ENCODE measurements at places on chromosomes 5 and 9. TPM values are rescaled to one million over a fixed set of nuclear protein-coding genes. Genes with fewer than 3 reads are reported as not detected.
A peak's percentile ranks its signal among the peaks of the same experiment; 100 is the strongest.

DNA sequence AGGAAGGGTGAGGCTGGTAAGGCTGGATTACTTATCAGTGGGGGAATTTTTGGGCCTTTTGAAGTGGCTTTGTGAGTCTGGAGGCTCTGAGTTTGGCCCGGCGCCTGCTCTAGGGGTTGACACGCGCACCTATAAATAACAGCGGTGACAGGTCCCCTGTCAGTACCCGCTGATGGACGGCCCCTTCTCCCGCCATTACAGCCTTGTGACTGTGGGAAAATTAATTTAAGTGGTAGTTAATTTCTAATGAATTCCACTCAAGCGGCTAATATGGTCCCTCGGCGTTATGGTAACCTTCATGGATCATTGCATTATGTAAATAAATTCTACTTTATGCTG lies 16.5 kb downstream of the MRPL36 start:
- peak; percentile 51 for DNase-seq

ENTPD8 gene
- not detected for polyA plus RNA-seq

GRCh38 chr5:69492391-69492922 lies at the start of gene OCLN:
OCLN (plus strand) TSS chr5:69492790; CDS start chr5:69504245, 11,455 bp downstream.
- DNase-seq: no peak

- DNase-seq: no peak
Measured at GRCh38 chr9:137764981-137765380, 112.6 kb upstream of the CACNA1B start.

DNA sequence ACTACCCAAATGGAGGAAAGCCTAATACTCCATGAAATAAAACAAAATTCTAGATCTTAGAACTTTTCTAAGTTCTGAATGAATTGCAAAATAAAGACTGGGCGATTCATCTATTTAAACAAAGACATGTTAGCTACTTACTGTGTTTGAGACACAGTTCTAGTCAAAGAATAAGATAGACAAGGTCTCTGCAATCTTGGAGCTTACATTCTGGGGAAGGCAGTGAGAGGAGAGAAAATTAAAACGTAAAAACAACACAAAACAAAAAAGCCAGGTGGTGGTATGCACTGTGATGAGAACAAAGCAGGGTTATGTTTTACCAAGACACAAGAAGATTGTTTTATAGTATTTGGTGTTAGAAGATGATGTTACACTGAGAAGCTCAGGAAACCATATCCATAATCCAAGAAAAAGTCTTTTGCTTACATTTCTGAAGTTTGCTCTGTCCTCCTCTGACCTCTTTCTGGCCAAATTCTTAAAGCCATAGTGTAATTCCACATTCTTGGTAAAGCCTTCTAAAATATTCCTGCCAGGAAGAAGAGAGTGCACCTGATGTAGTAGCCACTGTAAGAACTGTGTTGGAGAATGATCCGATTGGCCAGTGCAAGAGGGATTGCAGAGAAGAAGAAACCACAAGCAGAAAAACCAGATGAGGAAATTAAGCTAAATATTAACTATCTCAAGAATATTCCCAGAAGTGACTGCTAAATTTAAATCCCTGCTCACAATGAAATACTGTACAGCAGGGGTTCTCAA lies 218.4 kb downstream of the PCSK1 start:
- DNase-seq: no peak

TAF1L gene
- polyA plus RNA-seq: 0.01 TPM

DNA sequence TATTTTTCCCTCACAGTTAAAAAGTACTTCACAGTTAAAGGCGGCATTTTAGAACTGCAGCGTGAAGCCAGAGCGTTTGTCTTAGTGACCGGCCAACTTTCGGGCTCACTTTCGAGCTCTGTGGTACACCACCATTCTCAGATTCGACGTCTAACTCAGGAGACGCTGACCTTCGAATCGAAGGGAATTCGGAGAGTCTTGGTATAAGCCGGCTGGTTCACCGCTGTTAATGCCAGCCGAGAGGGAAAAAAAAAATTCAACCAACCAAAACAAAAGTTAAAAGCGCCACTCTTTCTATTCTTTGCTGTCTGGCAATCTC lies 544 bp upstream of the SNX24 start:
- no peak for DNase-seq

DNA sequence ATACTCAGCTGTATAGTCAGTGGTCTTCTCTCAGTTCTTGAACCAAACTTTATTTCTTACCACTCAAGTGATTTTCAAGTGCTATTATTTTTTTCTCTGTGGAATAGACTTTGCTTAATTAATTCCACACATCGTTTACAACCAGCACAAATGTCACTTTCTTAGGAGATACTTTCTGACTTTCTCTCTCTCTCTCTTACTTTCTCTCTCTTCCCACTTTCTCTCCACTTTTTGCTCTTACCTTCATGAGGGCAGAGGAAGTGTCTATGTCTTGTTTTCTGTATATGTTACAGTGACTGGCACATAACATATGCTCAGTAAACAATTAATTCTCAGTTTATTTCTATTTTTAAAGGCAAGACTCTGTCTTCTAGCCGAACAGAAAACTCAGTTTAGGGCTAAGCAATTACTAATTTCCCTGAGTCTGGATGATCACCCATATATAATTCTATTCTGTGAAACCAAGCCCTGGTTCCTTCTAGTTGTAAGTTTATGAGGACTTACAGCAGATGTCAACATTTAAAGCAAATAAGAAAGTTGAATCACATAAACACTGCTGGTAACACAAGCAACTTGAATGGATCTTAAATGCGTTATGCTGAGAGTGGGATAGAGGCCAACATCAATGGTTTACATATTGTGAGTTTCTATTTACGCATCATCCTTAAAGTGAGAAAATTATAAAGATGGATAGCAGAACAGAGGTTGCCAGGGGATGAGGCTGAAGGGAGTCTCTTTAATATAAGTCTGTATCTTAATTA lies 791.4 kb downstream of the MTRR start:
- no peak for DNase-seq

DNA sequence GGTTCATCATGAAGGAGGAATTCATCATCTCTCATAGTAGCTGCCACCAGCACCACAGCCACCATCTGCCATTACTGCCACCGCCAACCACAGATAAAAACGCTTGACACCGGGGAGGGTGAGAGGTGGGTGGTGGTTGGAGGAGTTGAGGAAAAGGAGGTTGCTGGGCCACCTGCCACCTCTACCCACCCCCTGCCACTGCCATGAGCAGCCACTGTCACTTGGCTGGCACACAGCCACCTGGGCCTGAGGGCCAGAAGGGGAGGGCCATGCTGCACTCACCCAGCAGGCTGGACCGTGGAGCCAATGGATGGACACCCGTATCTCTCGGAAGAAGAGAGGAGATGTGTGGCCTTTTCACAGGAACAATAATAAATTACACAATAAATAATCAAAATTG lies 31.3 kb upstream of the SLC36A2 start:
- no peak for DNase-seq

PIP5K1B gene
- 4.9 TPM for polyA plus RNA-seq

- peak; percentile 10 for DNase-seq
Measured at GRCh38 chr9:117073539-117074341, 341.1 kb downstream of the ASTN2 start.

FOXI1 gene
- not detected for polyA plus RNA-seq

- no peak for DNase-seq
Measured at GRCh38 chr9:137705443-137705863, 86.6 kb downstream of the EHMT1 start.

DNA sequence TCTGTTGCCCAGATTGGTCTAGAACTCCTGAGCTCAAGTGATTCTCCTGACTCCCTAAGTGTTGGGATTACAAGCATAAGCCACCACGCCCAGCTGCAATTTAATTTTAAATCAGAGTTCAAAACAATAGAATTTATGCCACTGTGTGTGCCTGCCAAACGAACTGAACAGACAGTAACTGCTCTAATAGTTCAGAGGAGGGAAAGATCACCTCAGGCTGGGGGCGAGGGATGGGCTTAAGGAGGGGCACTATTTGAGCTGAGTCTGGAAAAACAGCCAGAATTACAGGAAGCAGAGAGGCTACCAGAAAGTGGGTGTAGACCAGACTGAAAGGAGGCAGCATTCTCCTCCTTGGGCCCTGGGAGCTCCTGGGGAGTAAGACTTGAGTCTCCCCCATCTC lies 12.2 kb downstream of the NOL6 start:
- DNase-seq: no peak

DNA sequence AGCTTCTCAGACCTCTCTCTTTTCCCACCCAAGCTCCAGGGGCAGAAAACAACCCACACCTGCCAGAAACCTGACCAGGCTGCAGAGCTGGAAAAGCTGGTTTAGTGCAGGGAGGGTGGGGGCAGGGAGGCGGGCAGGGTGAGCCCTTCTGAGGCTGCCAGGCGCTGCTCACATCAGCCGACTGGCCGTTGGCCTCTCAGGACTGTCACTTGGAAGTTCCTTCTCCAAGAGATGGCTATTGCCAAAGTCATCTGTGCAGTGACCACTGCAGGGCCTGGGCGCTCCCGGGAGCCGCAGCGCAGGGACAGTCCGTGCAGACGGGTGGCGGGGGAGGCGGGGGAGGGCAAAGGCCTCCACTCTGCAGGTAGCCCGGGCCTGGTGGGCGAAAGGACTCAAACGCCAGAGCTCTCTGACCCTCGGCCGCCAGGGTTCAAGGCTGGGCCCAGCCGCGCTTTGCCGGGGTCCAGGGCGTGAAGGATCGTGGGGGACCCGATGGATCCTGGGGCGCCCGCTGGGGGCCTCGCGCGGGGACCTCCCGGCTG lies 205.0 kb upstream of the IER5L start:
- no peak for DNase-seq

DNA sequence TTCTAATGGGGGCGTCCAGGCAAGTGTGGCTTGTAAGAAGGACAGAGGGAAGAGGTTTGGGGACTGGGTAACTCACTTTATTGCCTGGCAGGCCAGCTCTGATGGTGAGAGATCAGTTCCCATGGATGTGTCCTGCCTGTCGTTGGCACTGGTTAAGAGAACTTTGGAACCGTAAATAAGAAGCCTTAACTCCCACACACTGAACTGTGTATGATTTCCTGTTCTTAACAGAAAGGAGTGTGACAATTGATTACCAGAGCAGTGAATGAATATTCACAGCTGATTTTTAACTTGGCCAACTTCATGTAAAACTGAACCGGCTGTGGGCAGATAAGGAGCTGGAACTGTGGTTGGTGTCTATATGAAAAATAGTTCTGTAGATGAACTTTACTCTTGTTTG lies 63.2 kb downstream of the MEGF10 start:
- no peak for DNase-seq

- no peak for DNase-seq
Measured at GRCh38 chr5:179615203-179615602, 8.3 kb downstream of the HNRNPH1 start.

DNA sequence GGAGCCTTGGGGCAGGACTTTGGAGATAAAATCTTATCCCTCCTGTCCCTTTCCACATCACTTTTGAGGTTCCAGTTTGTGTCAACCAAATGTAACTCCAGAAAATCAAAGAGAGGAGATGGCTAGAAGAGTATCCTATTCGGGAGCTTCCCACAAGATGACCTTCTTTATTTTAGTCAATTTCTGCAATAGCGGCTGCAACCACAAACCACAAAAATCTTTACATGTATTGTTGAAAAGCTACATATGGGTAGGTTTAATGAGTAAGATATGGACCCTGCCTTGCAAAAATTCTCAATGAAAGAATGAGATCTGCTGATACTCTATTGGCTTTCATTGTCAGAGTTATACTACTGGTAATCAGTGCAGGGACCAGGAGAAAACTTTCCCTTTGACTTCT lies 92.2 kb upstream of the MAMDC2 start:
- DNase-seq: no peak

DNA sequence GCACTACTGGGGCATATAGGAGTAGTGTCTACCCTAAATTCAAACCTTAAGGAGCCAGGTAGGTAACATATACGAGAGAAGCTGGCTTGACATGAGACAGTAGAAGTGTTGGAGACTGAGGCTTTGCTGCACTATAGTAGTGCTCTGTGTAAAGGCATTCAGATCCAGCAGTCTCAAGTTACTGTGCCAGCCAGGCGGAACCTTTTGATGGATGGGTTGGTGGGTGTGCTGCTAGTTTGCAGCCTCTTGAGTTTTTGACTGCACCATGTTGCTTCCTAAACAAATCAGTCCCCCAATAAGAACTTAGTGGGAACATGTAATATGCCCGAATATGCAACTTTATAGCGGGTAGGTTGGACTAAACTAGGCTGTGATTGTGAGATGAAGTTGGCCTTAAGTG lies 1.5 kb downstream of the CLTA start:
- DNase-seq: no peak

AK8 gene
- not detected for polyA plus RNA-seq

LRRC19 gene
- not detected for polyA plus RNA-seq

GRCh38 chr5:169006842-169007790 lies 293.8 kb downstream of the SLIT3 start:
- DNase-seq: no peak

DNA sequence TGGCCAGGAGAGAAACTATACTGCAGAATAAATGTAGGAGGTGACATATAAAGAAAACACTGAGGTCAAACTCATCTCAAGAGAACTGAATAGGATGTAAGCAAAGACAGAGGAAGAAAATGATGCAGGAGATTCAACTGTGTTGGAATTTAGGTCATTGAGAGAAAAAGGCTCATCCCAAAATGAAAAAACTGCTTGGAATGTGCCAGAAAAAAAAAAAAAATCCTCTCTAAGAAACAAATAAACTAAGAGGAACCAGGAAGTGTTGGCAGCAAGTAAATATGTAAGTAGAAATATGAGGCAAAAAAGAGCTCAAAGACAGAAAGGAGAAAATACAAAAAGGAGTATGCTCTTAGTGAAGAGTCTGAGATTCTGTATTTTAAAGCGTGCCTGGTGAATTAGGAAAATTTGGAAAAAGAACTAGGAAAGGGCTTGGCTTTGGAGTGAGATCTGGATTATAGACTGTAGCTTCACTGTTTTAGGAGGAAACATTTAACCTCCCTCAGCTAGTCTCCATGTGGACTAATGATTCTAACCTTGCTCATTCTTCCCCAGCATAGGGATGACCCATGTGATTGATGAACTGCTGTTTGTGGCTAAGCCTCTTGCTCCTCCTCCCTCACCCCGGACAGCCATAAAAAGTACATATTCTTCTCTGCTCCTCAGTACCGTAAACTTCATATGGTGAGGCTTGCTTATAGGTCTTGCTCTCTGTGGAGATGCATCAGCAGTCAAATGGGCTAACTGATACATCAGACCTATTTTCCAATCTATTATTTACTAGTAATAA lies 185.6 kb upstream of the POU5F2 start:
- no peak for DNase-seq

MAT2B gene
- polyA plus RNA-seq: 39.2 TPM

- DNase-seq: peak; percentile 50
Measured at GRCh38 chr5:179759581-179760551, 27.2 kb downstream of the MAML1 start.

GRCh38 chr5:60522292-60522905 lies 177.6 kb downstream of the DEPDC1B start:
- no peak for DNase-seq

GRCh38 chr5:154198611-154199230 lies 8.2 kb downstream of the GALNT10 start:
- DNase-seq: no peak

PCDHB2 gene
- not detected for polyA plus RNA-seq

GRCh38 chr9:12997009-12997408 lies 222.2 kb downstream of the LURAP1L start:
- DNase-seq: no peak

SRA1 gene
- polyA plus RNA-seq: 50.8 TPM

TXNDC15 gene
- 14.9 TPM for polyA plus RNA-seq

All from K562 (cell line).